ENCODE measurements at places on chromosomes 6 and 20. TPM values are rescaled to one million over a fixed set of nuclear protein-coding genes. Genes with fewer than 3 reads are reported as not detected.

Gene BTN1A1
- 0.15 TPM for polyA plus RNA-seq

Gene FOXS1
- 6.0 TPM for polyA plus RNA-seq

Gene GRM4
- 0.30 TPM for polyA plus RNA-seq

Gene TMEM74B
- polyA plus RNA-seq = 14.4 TPM

Gene OOEP
- not detected for polyA plus RNA-seq

Gene SMIM28
- polyA plus RNA-seq = not detected

Gene FAM217A
- 3.7 TPM for polyA plus RNA-seq
